ENCODE measurements at places on chromosomes 12 and 14. TPM values are rescaled to one million over a fixed set of nuclear protein-coding genes. Genes with fewer than 3 reads are reported as not detected.

PZP gene
- under 0.01 TPM for total RNA-seq

CISTR gene
- not detected for total RNA-seq

FRS2 gene
- total RNA-seq: 34.5 TPM

POTEM gene
- not detected for total RNA-seq

TGFB3 gene
- total RNA-seq: 12.3 TPM

DIO2 gene
- total RNA-seq: 161 TPM

ALDH2 gene
- 16.1 TPM for total RNA-seq

RNASE2 gene
- total RNA-seq: not detected

SMARCD1 gene
- 21.8 TPM for total RNA-seq

STAT2 gene
- 185 TPM for total RNA-seq

ETFBKMT gene
- total RNA-seq: 2.6 TPM
